ENCODE measurements at places on chromosomes 3 and 15.

- DNase-seq, result no peak
These were observed 26.8 kb downstream of the EDEM1 start for GRCh38 chr3:5214352-5214751.

GRCh38 chr3:106399761-106400160 is 530.9 kb upstream of the CBLB start:
- DNase-seq, result no peak

DNA sequence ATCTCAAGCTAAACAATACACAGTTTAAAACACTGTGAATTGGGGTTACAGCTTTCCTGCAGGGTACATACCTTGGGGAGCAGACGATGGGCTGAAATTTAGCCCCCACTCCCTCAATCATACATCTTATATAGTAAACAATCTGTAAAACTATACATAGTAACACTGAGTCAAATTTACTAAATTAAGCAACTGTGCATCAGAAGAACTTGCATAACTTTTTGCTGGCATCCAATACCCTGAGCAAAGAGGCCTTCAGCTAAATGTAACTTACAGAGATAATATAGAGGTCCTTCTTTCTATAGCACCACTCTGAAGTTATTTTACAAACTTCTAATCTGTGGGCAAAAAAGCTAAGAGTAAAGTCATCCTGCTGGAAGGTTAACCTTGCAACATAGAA is 603.6 kb upstream of the TGFBR2 start:
- no peak for DNase-seq

- DNase-seq, result no peak
These were observed 237.9 kb downstream of the GAP43 start for GRCh38 chr3:115861166-115861733.

DNA sequence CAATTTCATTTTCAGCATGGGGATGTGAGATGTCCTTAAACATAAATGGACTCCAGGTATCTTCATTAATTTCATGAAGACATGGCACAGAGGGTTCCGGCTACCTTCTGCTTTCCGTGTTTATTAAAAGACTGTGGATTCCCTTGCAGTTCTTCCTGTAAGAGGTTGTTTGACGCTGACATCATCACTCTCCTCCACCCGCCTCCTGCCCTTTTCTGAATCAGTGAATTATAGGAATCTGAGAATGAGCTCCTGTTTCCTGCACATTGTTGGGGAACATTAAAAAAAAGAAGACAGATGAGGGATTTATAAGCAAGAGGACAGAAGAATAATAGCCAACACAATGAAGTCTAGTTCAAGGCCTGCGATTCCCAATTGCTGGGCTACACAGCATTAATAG is 191.3 kb downstream of the LPP start:
- no peak for DNase-seq

DNA sequence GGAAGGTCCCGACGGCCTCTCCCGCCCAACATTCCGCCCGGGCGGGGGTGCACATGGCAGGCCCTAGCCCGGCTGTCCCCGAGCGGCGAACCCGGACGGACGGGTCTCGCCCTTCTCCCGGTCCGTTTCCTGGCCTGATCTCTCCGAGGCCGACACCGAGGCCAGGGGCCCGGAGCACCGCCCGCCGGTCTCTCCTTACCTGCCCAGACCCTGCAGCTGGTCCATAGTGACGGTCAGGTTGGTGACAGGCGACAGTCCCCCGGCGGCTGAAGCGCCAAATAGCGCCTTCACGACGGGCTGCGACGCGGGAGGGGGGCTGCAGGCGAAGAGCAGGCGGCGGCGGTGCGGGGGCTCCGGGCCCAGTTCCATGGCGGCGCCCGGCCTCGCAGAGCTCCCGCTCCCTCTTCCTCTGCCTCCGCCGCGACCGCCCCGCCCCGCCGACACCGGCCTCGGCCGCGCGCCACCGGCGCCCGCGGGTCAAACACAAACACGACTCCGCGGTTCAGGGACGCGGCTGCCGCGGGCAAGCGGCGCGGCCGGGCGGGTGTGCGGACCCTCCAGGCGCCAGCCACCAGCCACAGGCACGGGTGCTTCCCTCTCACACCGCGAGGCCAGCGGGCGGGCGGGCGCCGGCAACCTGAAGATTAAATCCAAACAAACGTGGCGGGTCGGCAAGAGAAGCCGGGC is 495 bp downstream of the CDC25A start:
- DNase-seq, result peak; percentile 63

DNA sequence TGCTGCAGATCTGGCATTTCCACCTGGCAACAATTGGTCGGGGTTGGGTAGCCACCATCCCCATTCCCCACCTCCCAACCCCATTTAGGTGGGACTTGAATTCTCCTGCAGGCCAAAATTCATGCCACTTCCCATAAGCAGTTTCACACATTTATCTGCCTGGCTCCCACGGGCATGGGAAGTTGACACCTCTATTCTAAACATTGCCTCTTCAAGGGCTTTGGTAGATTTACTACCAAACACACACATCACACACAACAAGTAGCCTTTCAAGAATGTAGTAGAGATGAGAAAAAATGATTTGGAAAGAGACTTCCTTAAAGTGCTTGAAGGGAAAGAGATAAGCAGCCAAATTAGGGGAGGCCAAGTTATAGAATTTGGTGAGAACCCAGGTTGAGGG is 30.9 kb downstream of the ZBTB38 start:
- DNase-seq, result no peak

DNA sequence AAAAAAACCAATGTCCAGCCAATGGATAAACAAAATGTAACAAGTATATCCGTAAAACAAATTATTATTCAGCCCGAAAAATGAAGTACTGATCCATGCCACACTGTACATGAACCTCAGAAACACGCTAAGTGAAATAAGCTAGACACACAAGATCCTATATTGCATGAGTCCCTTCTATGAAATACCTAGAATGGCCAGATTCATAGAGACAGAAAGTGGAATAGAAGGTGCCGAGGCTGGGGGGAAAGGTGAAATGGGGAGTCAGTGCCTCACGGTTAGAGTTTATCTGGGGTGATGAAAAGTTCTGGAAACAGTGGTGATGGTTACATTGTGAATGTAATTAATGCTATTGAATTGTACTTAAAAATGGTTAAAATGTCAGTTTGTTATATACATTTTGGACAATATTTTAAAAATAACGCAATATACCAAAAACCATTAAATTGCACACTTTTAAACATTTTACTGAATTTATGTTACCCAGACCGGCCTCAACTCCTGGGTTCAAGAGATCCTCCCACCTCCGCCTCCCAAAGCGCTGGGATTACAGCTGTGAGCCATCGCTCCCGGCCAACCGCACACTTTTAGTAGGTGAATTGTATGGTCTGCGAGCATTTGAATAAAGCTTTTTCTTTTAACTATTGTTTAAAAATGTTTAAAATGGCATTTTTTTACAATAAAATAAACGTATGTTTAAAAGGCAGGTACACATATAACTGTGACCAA is 2.1 kb downstream of the RNF168 start:
- DNase-seq, result no peak

DNA sequence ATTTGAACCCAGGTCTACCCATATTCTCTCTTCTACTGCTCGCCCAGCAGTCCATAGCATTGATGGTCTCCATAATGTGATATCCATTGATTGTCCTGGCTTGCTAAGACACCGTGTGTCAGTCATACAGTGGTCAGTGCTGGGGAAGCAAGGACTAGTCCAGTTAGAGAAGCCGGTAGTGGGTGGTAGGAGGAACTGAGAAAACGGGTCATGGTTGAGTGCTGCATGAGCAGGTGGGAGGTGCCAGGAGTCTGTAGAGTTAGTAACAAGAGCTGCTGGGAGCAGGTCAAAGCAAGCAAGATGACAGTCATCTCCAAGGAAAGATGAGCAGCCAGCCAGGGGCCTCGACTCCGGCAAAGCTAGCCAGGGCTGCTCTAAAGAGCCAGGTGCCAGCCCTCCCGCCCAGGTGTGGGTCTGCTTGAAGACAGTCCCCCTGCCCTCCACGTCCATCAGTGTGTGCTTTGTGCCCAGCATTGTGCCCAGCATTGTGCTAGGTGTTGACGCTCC is 29.5 kb upstream of the USP3 start:
- no peak for DNase-seq

- no peak for DNase-seq
These were observed 70.4 kb downstream of the DLG1 start for GRCh38 chr3:197227780-197228574.

- DNase-seq, result no peak
These were observed 1.3 kb upstream of the ABCF3 start for GRCh38 chr3:184184546-184185230.

DNA sequence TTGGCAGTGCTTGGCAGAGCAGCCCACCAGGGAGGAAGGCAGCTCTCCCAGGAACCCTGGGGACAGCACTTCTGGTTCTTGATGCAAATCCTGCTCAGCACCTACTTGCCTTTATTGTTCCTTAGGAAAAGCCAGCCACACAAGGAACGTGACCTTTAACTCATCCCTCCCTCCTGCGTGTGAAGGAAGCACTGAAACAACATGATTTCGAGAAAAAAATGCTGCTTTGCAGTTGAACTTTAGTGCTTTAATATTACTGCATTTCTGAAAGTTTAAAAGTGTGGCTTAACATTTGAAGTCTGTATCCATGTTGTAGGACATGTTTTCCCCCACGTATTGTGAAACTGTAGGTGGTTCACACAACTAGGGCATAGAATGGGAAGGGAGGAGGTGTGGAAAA is 50.4 kb upstream of the CTNNB1 start:
- no peak for DNase-seq

DNA sequence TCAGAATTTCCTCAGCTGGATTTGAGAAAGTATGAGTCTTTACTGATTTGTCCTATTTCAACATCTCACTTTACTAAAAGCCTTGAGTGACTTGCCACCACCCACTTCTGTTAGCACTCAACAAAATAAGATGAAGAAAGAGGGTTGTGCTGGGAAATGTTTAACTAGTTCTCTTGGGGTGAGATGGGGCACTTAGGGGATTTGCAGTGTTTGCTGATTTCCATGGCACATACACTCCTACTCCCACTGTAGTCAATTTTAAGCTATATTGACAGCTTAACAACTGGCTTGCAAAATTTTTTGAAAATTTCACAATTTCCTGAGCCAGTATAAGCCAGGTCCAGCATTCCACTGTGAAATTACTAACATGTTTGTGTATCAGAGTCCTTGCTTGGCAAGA is 463.1 kb upstream of the ARHGEF26 start:
- no peak for DNase-seq

GRCh38 chr15:65303687-65304380 is 643 bp upstream of the RNU5B-1 start:
- peak; percentile 86 for DNase-seq

GRCh38 chr3:23254282-23254681 is 51.2 kb downstream of the UBE2E2 start:
- DNase-seq, result no peak

- DNase-seq, result peak; percentile 78
These were observed 65.3 kb downstream of the MEIS2 start for GRCh38 chr15:37034835-37035748.

DNA sequence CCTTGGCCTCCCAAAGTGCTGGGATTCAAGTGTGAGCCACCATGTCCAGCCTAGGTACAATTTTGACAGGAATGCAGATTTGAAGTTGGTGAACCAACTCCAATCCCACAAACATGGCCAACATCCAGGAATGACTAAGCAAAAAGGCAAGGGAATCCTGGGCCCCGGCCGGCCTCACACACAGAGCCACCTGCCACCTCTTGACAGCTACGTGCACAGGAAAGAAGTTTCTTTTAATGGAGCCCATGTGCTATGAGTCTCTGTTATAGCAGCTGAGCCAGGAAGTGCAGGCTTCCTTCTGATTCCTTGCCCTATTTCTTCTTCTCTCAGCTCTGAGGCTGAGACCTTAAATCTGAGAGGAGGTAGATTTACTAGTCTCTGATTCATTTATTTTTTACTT is 8.8 kb downstream of the TMEM40 start:
- no peak for DNase-seq

DNA sequence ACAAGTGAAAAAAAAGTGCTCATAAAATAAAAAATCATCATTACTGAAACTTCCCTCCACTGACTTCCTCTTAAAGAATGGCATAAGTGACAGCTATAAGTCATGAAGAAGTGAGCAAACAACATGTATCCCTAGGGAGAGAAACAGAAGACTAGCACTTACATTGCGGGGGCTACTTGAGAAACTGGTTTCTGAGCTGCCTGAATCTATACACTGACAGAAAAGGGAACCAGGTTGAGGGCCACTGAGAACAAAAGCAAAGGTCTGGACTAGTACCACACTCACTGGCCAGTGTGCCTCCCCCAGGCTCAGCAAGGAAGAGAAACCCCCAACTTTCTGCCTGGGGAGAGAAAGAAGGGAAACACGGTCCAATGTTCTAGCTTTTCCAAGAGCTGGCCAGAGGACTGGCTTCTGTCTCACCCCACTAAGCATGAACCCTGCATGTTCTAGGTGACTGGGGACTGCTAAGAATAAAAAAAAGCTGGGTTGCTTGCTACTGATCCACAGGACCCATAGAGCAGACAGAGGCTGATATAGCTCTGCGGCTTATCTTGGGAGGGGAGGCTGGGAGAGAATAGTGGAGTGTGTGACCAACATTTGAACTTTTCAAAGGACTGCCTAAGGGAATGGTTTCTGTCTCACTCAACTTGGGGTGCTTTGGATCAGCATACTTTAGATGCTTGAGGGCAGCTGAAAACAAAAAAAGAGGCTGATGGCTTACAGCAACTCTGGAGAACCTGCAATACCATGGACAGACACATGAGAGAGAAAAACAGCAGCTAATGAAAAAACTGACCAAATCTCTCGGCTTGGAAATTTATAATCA is 8.1 kb downstream of the RAD18 start:
- peak; percentile 84 for DNase-seq

DNA sequence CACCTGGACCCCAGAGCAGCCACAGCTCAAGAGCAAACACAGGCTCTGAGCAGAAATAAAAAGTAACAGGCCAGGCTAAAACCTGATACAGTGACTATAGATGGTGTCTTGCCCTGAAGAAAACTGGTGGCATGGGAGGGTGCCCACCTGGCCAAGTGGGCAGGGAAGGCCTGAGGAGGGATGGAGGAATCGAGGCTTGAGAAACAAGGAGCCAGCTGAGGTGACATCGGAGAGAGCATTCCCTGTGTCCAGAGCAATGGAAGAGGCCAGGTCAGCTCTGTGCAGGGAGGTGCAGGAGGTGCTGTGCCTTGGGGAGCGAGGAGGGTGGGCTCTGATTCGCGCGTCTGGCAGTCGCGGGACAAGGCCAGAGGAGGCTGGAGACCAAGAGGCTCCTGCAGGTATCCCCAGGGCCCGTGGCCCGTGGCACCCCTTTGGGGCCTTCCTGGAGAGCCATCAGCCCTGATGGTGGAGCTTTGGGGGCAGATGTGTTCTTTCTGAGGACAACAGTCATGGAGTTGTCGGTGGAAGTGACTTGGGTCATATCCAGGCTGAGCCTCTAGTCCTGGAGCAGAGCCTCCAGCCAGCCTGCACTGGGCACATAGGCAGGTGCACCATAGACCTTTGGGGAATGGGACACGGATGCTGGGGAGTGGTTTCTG is 56.1 kb downstream of the PLXNA1 start:
- DNase-seq, result no peak

DNA sequence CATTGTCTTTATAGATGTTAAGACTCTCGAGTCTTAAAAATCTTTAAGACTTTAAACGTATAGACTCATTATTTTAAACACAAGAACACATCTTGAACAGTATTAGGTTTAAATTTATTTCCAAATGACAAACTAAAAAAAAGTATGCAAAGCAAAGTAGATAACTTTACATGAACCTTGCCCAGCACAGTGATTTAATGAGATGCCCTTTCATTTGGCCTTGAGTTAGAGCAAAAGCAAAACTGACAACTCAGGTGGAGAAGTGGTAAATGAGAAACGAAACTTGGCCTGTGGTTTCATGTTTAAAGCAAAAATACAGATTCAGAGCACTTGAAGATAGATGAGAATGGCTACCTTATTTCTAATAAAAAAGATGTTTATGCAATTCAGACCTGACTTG is 8.6 kb downstream of the GPR15 start:
- DNase-seq, result no peak

GRCh38 chr15:70582143-70582945 is 181.0 kb downstream of the UACA start:
- DNase-seq, result peak; percentile 41

All from islet precursor cell (in vitro differentiated cells).